ENCODE measurements at places on chromosomes 4 and X.

GRCh38 chr4:114603497-114603896 is 4.9 kb downstream of the UGT8 start:
- DNase-seq: no peak

GRCh38 chrX:21675931-21676330 is 17.8 kb upstream of the KLHL34 start:
- DNase-seq: no peak

GRCh38 chr4:1783970-1784369 is 9.1 kb upstream of the FGFR3 start:
- no peak for DNase-seq

DNA sequence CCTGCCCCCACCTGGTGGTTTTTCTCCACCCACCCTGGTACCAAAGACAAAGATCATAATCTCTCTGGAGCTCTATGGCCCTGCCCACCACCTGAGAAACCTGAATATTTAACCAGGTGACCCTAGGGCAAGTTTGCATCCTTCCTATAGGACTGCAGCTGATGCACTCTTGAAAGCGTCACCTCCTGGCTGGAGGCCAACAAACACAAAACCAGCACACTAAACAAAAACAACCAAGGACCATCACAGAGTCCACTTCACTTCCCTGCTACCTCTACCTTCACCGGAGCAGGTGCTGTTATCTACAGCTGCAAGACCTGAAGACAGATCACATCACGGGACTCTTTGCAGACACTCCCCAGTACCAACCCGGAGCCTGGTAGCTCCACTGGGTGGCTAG is 296.7 kb upstream of the FGF13 start:
- DNase-seq: no peak
